Activated CD8-positive, alpha-beta T cell treated with anti-CD3 and anti-CD28 coated beads for 36 hours (primary cell): ENCODE measurements at places on chromosomes 13 and 19. TPM values are rescaled to one million over a fixed set of nuclear protein-coding genes. Genes with fewer than 3 reads are reported as not detected.

DNA sequence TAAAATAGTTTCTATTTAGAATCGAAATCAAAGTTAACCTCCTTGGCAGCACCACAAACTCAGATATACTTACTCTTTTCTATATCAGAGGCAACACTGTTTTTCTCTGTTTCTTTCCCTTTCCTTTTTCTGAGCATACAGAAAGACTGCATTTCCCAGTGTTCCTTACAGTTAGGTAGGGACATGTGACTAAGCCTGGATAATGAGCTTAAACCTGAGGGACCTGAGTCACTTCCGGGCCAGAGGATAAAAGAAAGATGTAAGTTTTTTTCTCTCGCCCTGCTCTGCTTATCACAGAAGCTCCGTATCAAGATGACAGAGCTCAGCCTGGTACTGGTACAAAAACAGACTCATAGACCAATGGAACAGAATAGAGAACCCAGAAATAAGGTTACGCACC lies 531.9 kb downstream of the KLF12 start:
- no peak for DNase-seq

DNA sequence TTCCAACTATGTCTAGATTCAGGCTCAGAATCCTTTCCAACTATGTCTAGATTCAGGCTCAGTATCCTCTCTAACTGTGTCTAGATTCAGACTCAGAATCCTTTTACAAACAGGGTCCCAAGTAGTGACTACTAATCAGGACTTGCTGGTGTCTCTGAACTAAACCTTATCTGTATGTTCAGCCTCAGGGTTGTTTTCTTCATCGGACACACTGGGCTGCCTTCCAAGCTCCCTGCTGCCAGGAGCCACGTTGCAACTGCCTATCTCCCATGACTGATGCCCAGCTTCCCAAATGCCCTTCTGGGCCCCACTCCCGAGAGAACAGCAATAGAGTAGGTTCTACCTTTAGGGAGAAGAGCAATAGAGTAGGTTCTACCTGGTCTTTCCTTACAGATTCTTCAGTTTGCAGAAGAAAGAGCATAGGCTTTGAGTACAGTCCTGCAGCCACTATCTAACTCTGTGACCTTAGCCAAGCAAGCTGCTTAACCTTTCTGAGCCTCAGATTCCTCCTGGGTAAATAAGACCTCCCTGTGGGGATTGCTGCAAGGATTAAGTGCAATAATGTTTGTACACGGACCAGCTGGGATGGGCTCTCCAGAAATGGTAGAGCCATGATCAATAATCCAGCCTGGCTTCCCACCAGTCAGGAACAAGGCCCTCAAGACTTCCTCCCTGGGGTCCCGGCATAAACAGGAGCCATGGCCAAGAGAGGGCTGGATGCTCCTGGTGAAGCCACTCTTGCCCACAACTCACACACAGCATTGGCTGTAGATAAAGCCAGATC lies 61.5 kb downstream of the ZIC5 start:
- DNase-seq: no peak

DNA sequence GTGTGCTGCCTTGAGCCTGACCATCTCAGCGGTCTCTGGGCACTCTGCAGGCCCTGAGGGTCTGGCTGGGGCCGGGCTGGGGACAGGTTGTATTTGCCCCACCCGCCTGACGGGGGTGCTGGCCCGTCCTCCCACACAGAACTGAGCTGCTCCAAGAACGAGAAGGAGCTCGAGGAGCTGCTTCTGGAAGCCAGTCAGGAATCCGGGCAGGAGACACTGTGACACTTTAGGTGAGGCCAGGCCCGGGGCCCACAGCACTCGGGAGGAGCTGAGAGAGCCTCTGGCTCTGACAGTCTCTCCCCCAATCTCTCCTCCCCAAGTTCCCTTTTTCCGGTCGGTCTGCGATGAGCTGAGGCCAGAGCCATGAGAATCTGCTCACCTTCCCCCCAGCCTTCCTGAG lies 14.5 kb downstream of the NKPD1 start:
- DNase-seq: no peak

- peak; percentile 14 for DNase-seq
Observed at GRCh38 chr19:52094526-52095130, 937 bp downstream of the ZNF841 start.

The SPTBN4 gene
- total RNA-seq: 2.3 TPM

DNA sequence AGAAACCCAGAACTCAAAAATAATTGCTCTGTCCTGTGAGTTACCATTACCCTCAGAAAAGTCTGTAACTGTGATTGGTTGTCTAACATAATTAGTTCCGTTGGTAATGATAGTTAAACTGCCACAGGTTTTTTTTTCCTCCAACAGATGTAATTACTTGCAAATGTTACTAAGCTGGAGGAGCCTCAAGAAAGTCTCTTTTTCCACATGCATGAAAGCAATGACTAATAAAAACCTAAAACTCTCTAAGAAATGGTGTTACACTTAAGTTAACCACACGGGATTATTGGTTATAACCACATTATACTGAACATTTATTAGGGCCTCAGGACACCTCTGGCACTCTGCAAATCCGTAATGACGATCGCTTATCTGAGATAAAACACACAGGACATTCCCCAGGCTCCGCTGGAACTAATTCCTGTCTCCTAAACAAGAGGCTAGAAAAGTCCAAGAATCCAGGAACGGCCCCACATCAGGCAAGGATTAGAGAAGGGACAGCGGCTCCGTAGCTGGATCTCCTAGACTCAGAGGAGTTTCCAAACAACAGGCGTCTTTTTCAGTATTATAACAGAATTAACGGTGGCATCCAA lies 753 bp downstream of the ZNF235 start:
- peak; percentile 4 for DNase-seq

GRCh38 chr13:39272994-39273393 lies 234.7 kb downstream of the NHLRC3 start:
- no peak for DNase-seq

DNA sequence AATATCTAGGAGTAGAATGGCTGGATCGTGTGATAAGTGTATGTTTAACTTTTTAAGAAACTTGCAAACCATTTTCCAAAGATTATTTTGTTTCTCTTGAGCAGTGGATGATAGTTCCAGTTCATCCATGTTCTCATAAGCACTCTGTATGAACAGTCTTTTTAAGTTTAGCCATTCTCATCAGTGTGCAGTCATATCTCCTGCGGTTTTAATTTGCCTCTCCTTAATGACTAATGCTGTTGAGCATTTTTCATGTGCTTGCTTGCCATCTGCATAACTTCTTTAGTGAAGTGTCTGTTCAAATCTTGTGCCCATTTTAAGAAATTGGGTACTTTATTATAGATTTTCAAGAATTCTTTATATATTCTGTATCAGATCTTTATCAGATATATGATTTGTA lies 58.6 kb downstream of the WASF3 start:
- DNase-seq: no peak
